ENCODE measurements at places on chromosomes 16 and 17.

- peaks cover 3% of the 10 kb centered on the region for H3K36me3 ChIP-seq
- DNase-seq: no peak
- no peak overlapping the region for H3K27ac ChIP-seq
- no peaks in the 10 kb centered on the region for H3K4me1 ChIP-seq
- H3K4me3 ChIP-seq: no peak overlapping the region
- H3K27me3 ChIP-seq: no peaks in the 10 kb centered on the region
Observed at GRCh38 chr17:28141313-28141712, 98.8 kb downstream of the NLK start.

- peak; percentile 33 for DNase-seq
- H3K4me3 ChIP-seq: peak overlapping the region; percentile 98
- peaks cover 29% of the 10 kb centered on the region for H3K36me3 ChIP-seq
- peak overlapping the region; percentile 96 for H3K27ac ChIP-seq
- peaks cover 28% of the 10 kb centered on the region for H3K4me1 ChIP-seq
- H3K27me3 ChIP-seq: no peaks in the 10 kb centered on the region
Observed at GRCh38 chr16:55479430-55480140, 587 bp downstream of the MMP2 start.

- no peak for DNase-seq
- H3K27me3 ChIP-seq: no peaks in the 10 kb centered on the region
- H3K27ac ChIP-seq: no peak overlapping the region
- peak overlapping the region; percentile 18 for H3K4me3 ChIP-seq
- no peaks in the 10 kb centered on the region for H3K36me3 ChIP-seq
Observed at GRCh38 chr17:66578781-66579489, 256.0 kb upstream of the CACNG5 start.

- no peak for DNase-seq
- no peak overlapping the region for H3K27ac ChIP-seq
- H3K27me3 ChIP-seq: no peaks in the 10 kb centered on the region
- H3K4me1 ChIP-seq: peaks cover 8% of the 10 kb centered on the region
- H3K36me3 ChIP-seq: no peaks in the 10 kb centered on the region
Observed at GRCh38 chr17:67588326-67588725, 129.4 kb upstream of the NOL11 start.

GRCh38 chr17:19703828-19704613 is 12.4 kb downstream of the SLC47A2 start:
- no peaks in the 10 kb centered on the region for H3K36me3 ChIP-seq
- no peak overlapping the region for H3K4me3 ChIP-seq
- H3K27me3 ChIP-seq: no peaks in the 10 kb centered on the region
- no peak overlapping the region for H3K27ac ChIP-seq
- no peak for DNase-seq

- no peaks in the 10 kb centered on the region for H3K27me3 ChIP-seq
- H3K27ac ChIP-seq: no peak overlapping the region
- no peak for DNase-seq
Observed at GRCh38 chr17:65931246-65932149, 260.4 kb downstream of the CEP112 start.

DNA sequence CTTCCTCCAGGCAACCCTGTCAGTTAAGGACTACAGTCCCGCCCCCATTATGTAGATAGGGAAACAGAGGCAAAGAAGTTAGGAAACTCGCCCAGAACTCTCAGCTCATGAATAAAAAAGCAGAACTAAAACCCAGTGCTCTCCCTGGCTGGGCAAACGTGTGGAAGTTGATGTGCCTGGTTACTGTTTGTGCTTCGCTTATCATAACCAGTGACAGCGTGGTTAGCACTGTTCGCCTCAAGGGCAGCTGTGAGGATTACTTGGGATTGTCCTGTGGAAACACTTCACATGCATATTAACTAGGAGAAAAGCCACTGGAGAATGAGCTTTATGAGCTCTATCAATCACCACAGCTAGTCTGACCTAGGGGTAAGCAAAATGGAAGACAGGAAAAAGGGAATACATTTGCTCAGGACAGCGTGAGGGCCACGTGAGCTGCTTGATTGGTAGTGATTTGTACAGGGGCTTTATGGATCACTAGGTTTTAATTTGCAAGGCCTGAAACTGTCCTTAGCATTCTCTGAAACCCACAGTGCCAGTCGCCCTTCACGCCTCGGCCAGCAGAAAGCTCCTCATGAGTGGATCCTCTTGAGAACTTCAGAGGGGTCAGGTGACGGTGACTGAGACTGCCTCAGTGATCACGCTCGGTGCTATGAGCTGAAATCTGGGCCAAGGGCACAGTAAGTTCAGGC is 19.9 kb downstream of the CYB5D2 start:
- H3K27me3 ChIP-seq: no peaks in the 10 kb centered on the region
- H3K4me3 ChIP-seq: no peak overlapping the region
- no peak for DNase-seq
- peaks cover 33% of the 10 kb centered on the region for H3K4me1 ChIP-seq
- peak overlapping the region; percentile 91 for H3K27ac ChIP-seq

DNA sequence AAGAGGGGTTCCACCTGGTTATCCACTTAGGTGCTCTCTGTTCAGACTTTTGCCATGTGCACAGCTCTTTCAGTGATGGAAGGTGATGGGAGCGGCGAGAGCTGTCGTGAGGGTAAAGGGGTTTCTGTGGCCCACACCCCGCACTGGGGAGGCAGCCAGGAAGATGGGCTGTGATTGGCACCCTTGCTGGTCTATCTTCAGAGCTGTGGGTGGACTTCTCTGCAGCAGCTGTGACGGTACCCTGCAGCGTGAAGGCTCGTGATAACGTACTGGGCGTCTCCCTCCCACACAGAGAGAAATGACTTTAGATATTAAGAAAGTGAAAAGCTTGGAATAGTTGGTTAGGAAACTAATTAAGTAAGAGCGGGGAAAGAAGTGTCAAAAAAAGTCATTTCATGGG is 45.8 kb downstream of the MPRIP start:
- H3K4me3 ChIP-seq: no peak overlapping the region
- peaks cover 3% of the 10 kb centered on the region for H3K4me1 ChIP-seq
- no peak for DNase-seq
- H3K27ac ChIP-seq: no peak overlapping the region
- H3K27me3 ChIP-seq: no peaks in the 10 kb centered on the region
- peaks cover 59% of the 10 kb centered on the region for H3K36me3 ChIP-seq

GRCh38 chr16:68884401-68884800 is 41.1 kb downstream of the TANGO6 start:
- H3K4me1 ChIP-seq: no peaks in the 10 kb centered on the region
- no peaks in the 10 kb centered on the region for H3K36me3 ChIP-seq
- no peaks in the 10 kb centered on the region for H3K27me3 ChIP-seq
- no peak overlapping the region for H3K4me3 ChIP-seq
- DNase-seq: no peak

- no peaks in the 10 kb centered on the region for H3K4me1 ChIP-seq
- H3K27ac ChIP-seq: no peak overlapping the region
- peaks cover 28% of the 10 kb centered on the region for H3K36me3 ChIP-seq
- H3K27me3 ChIP-seq: no peaks in the 10 kb centered on the region
- H3K4me3 ChIP-seq: no peak overlapping the region
- DNase-seq: no peak
Observed at GRCh38 chr17:27598337-27599050, 32.5 kb upstream of the LGALS9 start.

GRCh38 chr16:54266363-54266955 is 20.1 kb downstream of the IRX3 start:
- H3K36me3 ChIP-seq: no peaks in the 10 kb centered on the region
- H3K27me3 ChIP-seq: no peaks in the 10 kb centered on the region
- H3K4me1 ChIP-seq: no peaks in the 10 kb centered on the region
- H3K27ac ChIP-seq: no peak overlapping the region

GRCh38 chr16:81841722-81842121 is 62.6 kb downstream of the PLCG2 start:
- H3K4me1 ChIP-seq: no peaks in the 10 kb centered on the region
- no peak overlapping the region for H3K4me3 ChIP-seq
- DNase-seq: no peak
- no peaks in the 10 kb centered on the region for H3K27me3 ChIP-seq

- H3K27ac ChIP-seq: no peak overlapping the region
- H3K36me3 ChIP-seq: no peaks in the 10 kb centered on the region
Observed at GRCh38 chr17:49779739-49780231, 8.7 kb upstream of the KAT7 start.

GRCh38 chr16:2178321-2179106 is 17.9 kb downstream of the CASKIN1 start:
- H3K36me3 ChIP-seq: peaks cover 40% of the 10 kb centered on the region
- DNase-seq: no peak
- no peak overlapping the region for H3K27ac ChIP-seq
- no peaks in the 10 kb centered on the region for H3K27me3 ChIP-seq
- H3K4me1 ChIP-seq: no peaks in the 10 kb centered on the region

GRCh38 chr17:21198411-21198810 is 15.6 kb downstream of the TMEM11 start:
- no peak for DNase-seq
- H3K36me3 ChIP-seq: peaks cover 24% of the 10 kb centered on the region
- H3K4me3 ChIP-seq: no peak overlapping the region
- H3K27me3 ChIP-seq: no peaks in the 10 kb centered on the region

DNA sequence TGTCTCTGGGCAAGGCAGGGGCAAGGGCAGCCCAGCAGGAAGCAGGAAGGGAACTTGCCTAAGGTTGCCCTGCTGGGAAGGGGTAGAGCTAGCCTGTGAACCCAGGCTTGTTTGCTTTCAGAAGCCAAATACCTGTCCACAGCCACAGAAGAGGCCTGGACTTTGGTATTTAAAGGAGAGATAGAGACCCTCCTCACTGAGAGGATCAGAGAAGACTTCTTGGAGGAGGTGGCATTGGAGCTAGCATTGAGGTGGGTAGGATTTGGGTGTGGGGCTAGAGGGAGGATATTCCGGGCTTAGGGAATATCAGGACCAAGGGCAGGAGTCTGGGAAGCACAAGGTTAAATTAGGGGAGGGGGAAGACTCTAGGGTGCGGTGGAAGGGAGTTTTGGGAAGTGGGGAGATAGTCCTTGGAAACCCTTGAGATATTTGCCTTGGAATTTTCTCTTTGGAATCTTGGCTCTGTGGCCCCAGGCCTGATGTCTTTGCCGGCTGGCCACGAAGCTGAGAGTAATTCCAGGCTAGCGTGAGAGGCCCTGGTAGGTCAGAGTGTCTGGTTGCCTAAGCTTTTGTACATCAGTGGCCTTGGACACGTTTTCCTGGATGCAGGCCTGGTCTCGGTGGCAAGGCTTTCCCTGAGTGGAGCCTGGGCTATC is 13.1 kb upstream of the ETV4 start:
- H3K4me1 ChIP-seq: peaks cover 18% of the 10 kb centered on the region
- no peak for DNase-seq
- no peak overlapping the region for H3K27ac ChIP-seq
- H3K27me3 ChIP-seq: no peaks in the 10 kb centered on the region
- H3K36me3 ChIP-seq: no peaks in the 10 kb centered on the region
- H3K4me3 ChIP-seq: no peak overlapping the region

DNA sequence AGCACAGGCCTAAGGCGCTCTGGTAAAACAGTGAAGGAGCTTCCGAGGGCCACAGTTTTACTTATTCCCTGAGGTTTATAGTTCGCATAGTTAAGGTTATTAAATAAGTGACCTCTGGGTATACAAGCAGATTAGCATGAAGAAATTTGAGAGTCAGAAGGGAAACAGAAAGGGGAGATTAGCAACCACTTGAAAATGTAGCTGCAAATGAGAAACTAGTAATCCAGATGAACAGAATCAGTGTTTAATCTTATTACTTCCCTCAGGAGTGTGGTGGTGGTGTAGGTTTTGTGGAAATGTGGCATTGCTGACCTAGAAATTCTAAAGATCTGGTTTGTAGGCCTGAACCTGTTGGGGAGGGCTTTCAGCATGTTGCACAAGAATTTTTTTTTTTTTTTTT is 130.4 kb downstream of the CCDC182 start:
- no peaks in the 10 kb centered on the region for H3K27me3 ChIP-seq
- DNase-seq: no peak
- peak overlapping the region; percentile 21 for H3K27ac ChIP-seq
- peaks cover 22% of the 10 kb centered on the region for H3K4me1 ChIP-seq
- H3K4me3 ChIP-seq: no peak overlapping the region

- H3K4me3 ChIP-seq: no peak overlapping the region
- no peaks in the 10 kb centered on the region for H3K27me3 ChIP-seq
- H3K27ac ChIP-seq: no peak overlapping the region
Observed at GRCh38 chr17:19744922-19745757, 3.0 kb downstream of the ALDH3A1 start.

DNA sequence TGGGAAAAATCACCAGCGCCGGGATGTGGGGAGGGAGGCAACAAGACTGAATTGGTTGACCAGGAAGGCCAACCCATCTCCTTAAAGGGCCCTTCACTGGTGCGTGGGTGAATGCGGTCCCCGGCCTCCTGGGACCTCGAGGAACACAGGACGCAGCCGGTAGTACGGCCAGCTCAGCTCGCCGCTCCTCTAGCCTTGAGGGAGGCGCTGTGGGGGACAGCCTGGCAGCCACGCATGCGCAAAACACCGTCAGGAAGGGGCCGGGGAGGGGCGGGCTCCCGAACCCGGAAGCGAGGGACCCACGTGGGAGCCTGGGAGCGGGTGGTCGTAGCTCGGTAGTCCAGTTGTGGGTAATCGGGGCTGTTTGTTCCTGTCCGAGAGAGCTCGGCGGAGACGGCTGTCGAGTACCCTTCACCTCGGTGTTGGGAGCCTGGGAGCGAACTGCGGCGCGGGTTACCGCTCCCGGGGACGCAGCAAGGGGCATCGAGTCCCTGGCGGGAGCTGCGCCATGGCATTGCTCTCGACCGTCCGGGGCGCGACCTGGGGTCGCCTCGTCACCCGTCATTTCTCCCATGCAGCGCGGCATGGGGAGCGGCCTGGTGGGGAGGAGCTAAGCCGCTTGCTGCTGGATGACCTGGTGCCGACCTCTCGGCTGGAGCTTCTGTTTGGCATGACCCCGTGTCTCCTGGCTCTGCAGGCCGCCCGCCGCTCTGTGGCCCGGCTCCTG is at the start of gene MRM1:
Gene MRM1 (plus strand): TSS at position 281 of the 727 bp plus-strand sequence. CDS start 228 bp downstream, at position 509.
- peak; percentile 90 for DNase-seq
- H3K36me3 ChIP-seq: peaks cover 3% of the 10 kb centered on the region
- peak within 1 kb of the TSS; percentile 83 for H3K4me3 ChIP-seq
- H3K27me3 ChIP-seq: no peaks in the 10 kb centered on the region

GRCh38 chr17:10649602-10650001 is 7.5 kb downstream of the MYH3 start:
- no peaks in the 10 kb centered on the region for H3K27me3 ChIP-seq
- no peak overlapping the region for H3K4me3 ChIP-seq
- no peak overlapping the region for H3K27ac ChIP-seq
- no peaks in the 10 kb centered on the region for H3K4me1 ChIP-seq
- no peak for DNase-seq

All from trophoblast cell (in vitro differentiated cells and primary cell).